ENCODE measurements at places on chromosomes 6 and 20. TPM values are rescaled to one million over a fixed set of nuclear protein-coding genes. Genes with fewer than 3 reads are reported as not detected.

CCN5 gene
- not detected for total RNA-seq

DNAH8 gene
- total RNA-seq: not detected

RAMACL gene
- total RNA-seq: 0.47 TPM

AVP gene
- not detected for total RNA-seq

MATN4 gene
- total RNA-seq: not detected

ALDH8A1 gene
- 3.6 TPM for total RNA-seq

DNA sequence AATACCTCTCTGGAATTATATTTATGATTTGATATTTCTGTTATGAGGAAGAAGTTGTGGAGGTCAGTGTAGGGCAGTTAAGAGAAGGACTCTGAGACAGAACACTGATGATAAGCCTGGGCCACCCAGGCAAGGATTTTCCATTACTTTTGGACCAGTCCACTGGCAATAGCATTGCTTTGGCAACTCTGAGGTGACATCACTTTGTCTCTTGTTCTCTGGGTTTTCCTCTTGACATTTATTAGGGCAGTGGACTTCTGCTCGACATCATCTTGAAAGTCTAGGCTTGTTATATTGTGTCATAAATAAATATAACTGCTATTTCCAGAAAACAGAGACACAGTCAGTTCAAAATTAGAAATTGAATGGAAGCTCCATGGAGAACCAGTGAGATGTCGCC lies 268.0 kb downstream of the SMOC2 start:
- no peak for DNase-seq

DNA sequence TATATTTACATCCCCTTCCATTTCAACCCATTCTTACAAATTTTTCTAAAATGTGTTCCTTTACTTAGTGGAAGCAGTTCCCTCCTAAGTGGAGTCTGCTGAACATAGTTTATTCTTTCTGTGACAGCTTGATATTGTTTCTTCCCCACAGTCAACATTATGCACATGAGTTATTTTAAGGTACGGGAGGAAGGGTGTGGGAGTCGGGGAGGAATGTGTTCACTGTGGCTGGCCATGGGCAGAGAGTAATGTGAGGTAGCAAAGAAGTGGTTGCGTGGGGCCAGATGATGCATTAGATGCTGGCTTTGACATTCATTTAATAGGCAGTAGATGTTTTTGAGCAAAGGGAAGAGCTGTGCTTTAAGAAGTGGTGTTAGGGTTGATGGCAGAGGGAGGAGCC lies 98.5 kb downstream of the ARMC2 start:
- DNase-seq: no peak

- no peak for DNase-seq
Measured at GRCh38 chr6:31588871-31589650, 3.0 kb downstream of the LST1 start.

- no peak for DNase-seq
Measured at GRCh38 chr20:41030531-41031242, 2.1 kb downstream of the TOP1 start.

DNA sequence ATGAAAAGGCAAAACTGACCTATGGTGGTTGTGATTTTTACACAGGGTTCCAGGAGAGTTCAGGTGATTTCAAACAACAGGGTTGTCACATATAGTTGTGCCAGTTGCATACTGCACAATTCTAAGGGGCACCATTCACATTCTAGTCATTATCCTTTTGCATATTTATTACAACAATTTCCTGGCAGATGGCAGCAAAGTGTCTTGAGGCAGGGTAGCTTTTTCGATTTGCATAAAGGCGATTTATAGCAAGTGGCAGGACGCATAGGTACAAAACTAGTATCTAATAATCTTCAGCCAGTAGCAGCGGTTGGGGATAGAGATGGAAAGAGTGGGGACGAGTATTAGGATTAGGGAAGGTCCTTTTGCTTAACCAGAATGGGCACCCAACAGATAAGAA lies 46.5 kb upstream of the TRAF3IP2 start:
- DNase-seq: no peak

- DNase-seq: no peak
Measured at GRCh38 chr20:19735446-19735845, 22.6 kb upstream of the RIN2 start.

GRCh38 chr20:3572151-3572550 lies 91.0 kb downstream of the GFRA4 start:
- no peak for DNase-seq

DNA sequence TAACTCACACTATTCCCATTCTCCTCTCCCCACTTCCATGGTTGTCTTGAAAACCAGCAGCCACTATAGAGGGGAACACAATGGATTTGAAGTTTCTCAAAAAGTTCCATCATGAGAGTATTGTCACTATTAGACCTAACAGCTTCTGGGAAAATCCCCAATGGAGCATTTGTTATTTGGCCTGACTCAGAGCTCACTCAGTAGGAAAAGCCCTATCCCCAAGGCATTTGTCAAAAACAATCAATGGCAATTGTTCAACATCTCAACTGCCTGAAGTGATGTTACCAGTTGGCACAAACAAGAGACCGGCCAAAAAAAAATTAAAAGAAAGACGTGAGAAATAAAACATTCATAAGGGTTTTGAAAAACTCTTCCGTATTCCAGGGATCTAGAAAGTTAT lies 98.8 kb downstream of the MYLK4 start:
- no peak for DNase-seq

GRCh38 chr20:62644802-62645496 lies 2.6 kb downstream of the SLCO4A1 start:
- no peak for DNase-seq

GRCh38 chr6:147667082-147667481 lies 158.6 kb downstream of the SAMD5 start:
- DNase-seq: no peak

DNA sequence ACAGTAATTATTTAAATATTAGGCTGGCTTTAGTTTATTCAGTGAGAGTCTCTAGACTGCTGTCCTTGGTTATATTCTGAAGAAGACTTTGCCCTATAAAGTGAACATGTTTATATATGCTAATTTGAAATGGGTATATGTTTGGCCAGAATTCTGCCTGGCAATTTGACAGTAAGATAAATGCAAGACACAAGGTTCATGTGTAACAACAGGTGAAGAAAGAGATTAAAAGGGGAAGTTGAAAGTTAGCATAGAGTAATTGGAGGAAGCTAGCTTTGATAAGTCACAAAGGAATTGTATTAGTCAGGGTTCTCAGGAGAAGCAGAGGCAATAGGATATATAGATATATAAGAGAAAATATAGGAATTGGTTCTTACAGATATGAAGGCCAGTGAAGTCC lies 191.4 kb downstream of the CENPW start:
- DNase-seq: no peak

GRCh38 chr20:23133560-23133998 lies 47.5 kb upstream of the CD93 start:
- DNase-seq: no peak

DNA sequence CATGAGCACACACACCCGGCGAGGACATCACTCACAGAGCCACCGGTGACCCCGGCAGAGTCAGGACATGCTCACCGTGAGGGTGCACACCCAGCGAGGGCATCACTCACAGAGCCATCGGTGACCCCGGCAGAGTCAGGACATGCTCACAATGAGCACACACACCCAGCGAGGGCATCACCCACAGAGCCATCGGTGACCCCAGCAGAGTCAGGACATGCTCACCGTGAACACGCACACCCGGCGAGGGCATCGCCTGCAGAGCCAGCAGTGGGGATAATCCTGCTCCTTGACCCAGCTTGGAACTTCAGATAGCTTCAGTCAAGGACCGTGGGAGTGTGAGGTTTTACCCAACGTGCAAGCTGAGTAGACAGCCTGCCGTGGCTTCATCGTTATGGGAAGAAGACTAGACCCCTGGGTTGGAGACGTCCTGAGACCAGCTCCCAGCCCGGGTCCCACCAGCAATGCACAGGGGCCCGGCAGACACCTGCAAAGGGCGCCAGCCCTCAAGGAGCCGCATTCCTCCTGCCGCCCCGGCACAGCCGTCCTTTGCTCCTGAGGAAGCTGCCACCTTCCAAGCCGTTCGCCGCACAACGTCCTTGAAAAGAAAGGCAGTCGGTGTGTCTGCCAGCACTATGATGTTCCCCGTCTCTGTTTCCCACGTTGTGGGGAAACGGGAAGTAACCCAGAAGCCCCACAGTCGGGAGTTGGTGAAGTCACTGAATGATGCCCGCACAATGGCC lies 192.3 kb downstream of the DLL1 start:
- DNase-seq: no peak

All from T-cell (primary cell).